ENCODE measurements at places on chromosomes 7 and 10. TPM values are rescaled to one million over a fixed set of nuclear protein-coding genes. Genes with fewer than 3 reads are reported as not detected.
A peak's percentile ranks its signal among the peaks of the same experiment; 100 is the strongest.

DNA sequence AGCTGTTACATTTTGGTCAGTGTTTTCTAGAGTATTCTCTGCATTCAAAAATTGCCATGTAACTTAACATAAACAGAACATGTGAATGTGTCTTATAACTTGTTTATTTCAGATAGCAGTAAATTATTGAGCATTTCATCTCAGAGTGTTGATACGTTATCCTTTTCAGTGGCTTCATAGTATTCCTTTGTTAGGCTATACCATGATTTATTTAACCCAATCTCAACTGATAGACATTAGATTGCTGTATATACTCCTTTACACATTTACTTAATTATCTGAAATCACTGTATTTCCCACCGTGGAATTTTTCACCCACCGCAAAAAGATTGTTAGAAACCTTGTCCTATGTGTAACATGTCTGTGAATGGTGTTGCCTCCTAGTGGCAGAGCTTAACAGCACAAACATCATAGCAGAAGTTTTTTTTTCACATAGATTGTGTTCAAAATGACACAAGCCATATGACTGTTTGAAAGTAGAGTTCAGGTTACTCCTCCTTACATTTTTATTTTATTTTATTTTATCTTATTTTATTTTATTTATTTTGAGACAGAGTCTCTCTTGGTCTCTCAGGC, 21.4 kb downstream of the SLF2 start:
- peaks cover 80% of the 10 kb centered on the region for H3K36me3 ChIP-seq
- no peaks in the 10 kb centered on the region for H3K27me3 ChIP-seq
- H3K4me1 ChIP-seq: peaks cover 16% of the 10 kb centered on the region
- DNase-seq: no peak
- no peak overlapping the region for H3K27ac ChIP-seq

DNA sequence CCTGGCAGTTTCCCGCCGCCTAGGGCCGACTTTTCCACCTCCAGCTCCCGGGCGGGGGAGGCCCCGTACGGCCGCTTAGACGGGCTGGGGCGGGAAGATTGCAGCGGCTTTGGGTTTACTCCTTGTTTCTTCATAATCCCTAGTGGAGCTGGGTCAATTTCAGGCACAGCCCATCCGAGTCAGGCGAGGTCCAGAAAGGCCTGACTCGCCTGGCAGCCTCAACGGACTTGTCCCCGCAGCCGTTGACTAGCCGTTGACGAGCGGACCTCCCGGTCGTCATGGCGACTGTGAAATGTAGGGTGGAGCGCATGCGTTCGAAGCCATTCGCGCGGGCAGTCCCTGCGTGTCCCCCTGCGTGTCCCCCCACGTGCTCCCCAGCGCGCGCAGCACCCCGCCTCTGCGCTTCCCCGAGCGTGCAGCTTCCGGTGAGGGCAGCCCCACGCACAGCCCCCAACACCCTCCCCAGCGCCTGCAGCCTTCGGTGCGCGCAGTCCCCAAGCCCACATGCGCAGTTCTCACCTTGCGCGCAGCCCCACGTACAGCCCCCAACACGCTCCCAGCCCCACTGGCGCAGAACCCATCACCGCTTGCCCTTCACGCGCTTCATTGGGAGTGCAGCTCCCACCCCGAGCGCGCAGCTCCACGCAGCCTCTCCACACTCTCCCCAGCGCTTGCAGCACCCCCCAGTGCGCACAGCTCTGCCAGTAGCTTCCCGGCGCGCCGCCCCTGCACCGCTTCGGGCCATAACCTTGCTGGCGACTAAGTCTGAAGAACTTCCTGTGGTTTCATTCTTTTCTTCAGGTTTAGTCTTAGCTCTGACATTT, 67.8 kb downstream of the TBX20 start:
- no peak for DNase-seq
- H3K27ac ChIP-seq: no peak overlapping the region
- H3K27me3 ChIP-seq: peaks cover 3% of the 10 kb centered on the region
- peak overlapping the region; percentile 41 for H3K4me3 ChIP-seq
- H3K4me1 ChIP-seq: no peaks in the 10 kb centered on the region

- no peak for DNase-seq
- no peaks in the 10 kb centered on the region for H3K36me3 ChIP-seq
- H3K4me1 ChIP-seq: peaks cover 33% of the 10 kb centered on the region
- no peak overlapping the region for H3K4me3 ChIP-seq
- no peaks in the 10 kb centered on the region for H3K27me3 ChIP-seq
Measured at GRCh38 chr10:113666682-113667252, 2.9 kb upstream of the NRAP start.

Gene STEAP1B
- total RNA-seq: 1.7 TPM

DNA sequence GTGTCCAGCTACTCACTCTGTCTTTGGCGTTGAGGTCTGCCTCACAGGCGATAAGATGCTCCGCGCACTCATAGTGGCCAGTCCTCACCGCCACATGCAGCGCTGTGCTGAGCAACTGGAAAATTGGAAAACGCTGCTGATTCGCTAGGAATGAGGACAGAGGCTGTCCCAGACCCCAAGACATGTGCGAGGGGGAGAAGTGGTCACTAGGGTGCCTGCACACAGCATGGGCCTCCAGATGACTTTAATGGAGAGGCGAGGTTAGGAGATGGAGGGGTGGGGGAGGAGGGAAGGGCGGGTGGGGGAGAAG, 5.2 kb downstream of the ANKRD1 start:
- H3K4me1 ChIP-seq: peaks cover 11% of the 10 kb centered on the region
- DNase-seq: no peak
- peaks cover 7% of the 10 kb centered on the region for H3K36me3 ChIP-seq

Gene SHTN1
- 2.2 TPM for total RNA-seq

Gene GPC2
- total RNA-seq: not detected

- no peak for DNase-seq
- H3K36me3 ChIP-seq: no peaks in the 10 kb centered on the region
- H3K27me3 ChIP-seq: no peaks in the 10 kb centered on the region
- H3K4me3 ChIP-seq: no peak overlapping the region
- H3K4me1 ChIP-seq: no peaks in the 10 kb centered on the region
Measured at GRCh38 chr10:123808906-123809305, 82.7 kb downstream of the CPXM2 start.

DNA sequence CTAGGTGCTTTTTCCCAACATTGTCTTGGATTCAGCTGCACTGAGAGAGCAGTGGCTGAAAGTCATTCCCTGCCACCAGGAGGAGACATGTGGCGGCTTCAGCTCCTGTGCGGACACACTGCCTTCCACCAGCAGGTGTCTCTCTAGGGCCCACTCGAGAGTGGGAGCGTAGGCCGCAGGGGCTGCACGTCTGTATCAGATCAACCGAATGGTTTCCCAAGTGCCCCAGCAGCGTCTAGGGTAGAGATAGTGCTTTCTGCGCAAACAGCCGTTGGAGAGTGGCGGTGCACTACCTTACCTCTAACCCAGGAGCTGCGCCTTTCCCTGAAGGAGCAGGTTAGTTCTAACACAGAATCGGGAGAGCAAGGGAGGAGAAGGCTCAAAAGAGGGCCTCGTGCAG, 31.7 kb downstream of the PAPOLB start:
- no peaks in the 10 kb centered on the region for H3K4me1 ChIP-seq
- no peak for DNase-seq
- H3K36me3 ChIP-seq: no peaks in the 10 kb centered on the region
- H3K4me3 ChIP-seq: no peak overlapping the region
- no peaks in the 10 kb centered on the region for H3K27me3 ChIP-seq

- no peaks in the 10 kb centered on the region for H3K27me3 ChIP-seq
- DNase-seq: no peak
- H3K4me1 ChIP-seq: no peaks in the 10 kb centered on the region
- no peaks in the 10 kb centered on the region for H3K36me3 ChIP-seq
- no peak overlapping the region for H3K27ac ChIP-seq
Measured at GRCh38 chr7:33624215-33624614, 281.1 kb upstream of the BMPER start.
